Left renal pelvis (tissue), 4 donors: ENCODE measurements at places on chromosomes 5 and 9.

- DNase-seq = no peak
These were observed 366.8 kb upstream of the SGCD start for GRCh38 chr5:155960177-155960576.

- DNase-seq = no peak
These were observed 7.7 kb downstream of the ENTPD8 start for GRCh38 chr9:137433349-137433915.

DNA sequence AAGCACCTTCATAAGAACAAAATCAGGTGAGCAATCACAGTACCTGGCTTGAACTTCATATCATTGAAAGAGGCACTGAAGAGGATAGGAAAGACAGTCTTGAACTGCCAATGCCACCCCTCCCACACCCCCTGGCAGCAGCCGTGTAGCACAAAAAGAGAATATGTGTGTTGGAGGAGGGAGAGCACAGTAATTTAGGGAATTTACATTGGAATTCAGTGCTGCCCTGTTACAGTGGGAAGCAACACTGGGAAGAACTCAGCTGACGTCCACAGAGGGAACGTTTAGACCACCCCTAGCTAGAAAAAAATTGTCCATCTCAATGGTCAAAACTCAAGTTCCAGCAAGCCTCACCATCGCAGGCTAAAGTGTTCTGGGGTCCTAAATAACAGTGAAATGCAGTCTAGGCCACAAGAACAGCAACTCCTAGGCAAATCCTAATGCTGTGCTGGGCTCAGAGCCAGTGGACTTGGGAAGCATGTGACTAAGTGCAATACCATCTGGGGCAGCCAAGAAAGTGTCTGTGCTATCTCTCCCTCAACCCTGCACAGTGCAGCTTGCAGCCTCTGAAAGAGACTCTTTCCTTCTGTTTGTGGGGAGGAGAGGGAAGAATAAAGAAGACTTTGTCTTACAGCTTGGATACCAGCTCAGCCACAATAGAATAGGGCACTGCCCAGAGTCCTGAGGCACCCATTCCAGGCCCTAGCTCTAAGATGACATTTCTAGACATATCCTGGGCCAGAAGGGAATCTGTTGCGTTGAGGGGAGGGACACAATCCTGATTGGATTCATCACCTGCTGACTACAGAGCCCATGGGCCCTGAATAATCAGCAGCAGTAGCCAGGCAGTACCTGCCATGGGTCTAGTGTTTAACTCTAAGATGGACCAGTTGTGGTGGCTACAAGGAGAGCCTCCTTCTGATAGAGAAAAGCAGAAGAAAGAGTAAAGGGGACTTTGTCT is 62.1 kb upstream of the VLDLR start:
- peak; percentile 59 for DNase-seq

DNA sequence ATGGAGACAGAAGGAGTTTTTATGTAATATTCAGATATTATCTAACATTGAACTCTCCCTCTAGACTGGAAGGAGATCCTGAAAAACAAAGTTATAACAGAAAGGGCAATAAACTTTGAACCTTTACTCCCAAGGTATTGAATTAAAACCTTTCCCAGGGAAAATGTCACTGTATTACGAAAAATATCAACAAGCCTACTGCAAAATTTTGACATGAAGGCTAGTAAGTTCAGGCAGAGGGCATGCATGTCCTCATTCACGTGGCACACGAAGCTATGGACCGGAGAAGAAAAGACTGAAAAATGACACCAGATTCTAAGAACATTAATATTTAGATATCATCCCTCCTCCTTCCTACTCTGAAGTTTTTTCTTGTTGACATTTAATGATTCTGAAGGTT is 638.8 kb downstream of the LRRC70 start:
- no peak for DNase-seq

DNA sequence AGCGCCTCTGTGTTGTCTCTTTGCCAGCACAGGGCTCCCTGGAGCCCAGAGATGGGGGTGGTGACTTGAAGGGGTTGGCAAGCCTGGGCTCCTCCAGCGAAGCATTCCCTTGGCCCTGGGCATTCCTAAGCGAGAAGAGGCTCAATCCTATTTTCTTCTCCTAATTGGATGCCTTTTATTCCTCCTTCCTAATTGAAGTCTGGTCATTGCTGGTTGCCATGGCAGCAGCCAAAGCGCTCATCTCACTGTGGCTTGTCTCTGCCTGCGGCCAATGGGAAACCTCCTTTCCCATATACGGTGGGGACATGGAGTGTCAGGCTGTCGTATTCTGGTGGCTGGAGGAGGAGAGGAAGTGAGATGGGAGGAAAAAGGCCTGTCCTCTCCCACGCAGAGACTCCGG is 52.3 kb upstream of the RARS1 start:
- DNase-seq = peak; percentile 16

- DNase-seq = peak; percentile 17
These were observed 149.8 kb upstream of the PPP1R26 start for GRCh38 chr9:135329571-135330306.

DNA sequence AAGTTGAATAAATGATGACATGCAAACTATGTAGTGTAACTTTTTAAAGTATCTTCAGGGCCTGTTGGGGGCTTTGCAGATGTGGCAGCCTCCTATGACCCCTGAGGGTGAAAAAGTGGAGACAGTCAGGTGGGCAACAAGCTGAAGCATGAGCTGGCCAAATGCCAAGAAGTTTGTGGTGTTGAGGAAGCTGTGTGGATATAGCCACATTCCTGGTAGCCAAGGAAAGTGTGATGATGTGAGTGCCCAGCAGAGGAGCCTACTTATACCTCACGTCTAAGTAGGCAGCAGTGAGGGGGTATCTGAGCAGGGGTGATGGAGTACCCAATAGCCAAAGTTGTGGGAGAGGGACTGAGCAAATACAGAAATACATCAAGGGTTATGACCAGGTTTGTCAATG is 621.2 kb upstream of the CDH6 start:
- no peak for DNase-seq

GRCh38 chr9:123724211-123724796 is 205.6 kb downstream of the DENND1A start:
- DNase-seq = no peak

GRCh38 chr5:98749046-98749445 is 24.4 kb upstream of the RGMB start:
- DNase-seq = no peak

DNA sequence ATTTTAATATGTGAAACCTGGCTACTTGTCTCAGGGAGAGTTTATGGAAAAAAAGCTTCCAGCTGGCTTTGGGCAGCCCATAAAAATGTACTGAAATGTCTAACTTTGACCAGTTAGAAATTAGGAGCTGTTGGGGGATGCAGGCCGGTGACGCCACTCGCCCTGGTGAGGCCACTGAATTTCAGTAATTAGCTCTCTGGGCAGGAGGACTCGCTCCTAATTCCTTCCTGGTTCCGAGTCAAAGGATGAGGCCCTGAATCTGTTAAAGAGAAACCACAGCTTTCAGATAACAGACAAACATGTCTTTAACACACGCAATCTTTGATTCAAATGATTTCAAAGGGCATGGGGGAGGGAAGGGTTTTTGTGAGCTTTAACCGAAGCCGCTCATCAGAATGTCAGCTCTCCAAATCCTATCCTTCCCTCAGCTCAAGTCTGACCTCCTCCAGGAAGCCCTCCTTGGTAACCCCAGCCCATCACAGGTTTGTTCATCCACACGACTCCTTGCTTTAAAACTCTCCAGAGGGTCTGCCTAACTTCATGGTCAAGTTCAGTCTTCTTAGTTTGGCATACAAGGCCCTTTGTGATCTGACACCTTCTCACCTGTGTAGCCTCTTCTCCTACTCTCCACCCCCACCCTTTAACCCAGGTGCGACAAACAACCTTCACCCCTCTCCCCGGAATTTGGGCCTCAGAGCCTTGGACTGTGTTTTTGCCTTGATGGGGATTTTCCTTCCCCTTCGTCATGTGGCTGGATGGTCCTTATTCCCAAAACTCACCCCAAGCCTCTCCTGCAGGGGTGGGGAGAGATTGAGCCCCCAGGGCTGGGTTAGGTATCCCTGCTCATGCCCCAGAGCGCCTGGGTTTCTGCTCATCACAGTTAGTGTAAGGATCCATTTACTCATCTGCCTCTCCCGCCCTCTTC is 13.6 kb upstream of the PHF19 start:
- DNase-seq = no peak

- no peak for DNase-seq
These were observed 56.2 kb downstream of the ANGPTL2 start for GRCh38 chr9:127066060-127066850.

- no peak for DNase-seq
These were observed 30.8 kb upstream of the ENHO start for GRCh38 chr9:34553511-34554021.

- DNase-seq = no peak
These were observed 40.3 kb downstream of the SERINC5 start for GRCh38 chr5:80215523-80215922.

DNA sequence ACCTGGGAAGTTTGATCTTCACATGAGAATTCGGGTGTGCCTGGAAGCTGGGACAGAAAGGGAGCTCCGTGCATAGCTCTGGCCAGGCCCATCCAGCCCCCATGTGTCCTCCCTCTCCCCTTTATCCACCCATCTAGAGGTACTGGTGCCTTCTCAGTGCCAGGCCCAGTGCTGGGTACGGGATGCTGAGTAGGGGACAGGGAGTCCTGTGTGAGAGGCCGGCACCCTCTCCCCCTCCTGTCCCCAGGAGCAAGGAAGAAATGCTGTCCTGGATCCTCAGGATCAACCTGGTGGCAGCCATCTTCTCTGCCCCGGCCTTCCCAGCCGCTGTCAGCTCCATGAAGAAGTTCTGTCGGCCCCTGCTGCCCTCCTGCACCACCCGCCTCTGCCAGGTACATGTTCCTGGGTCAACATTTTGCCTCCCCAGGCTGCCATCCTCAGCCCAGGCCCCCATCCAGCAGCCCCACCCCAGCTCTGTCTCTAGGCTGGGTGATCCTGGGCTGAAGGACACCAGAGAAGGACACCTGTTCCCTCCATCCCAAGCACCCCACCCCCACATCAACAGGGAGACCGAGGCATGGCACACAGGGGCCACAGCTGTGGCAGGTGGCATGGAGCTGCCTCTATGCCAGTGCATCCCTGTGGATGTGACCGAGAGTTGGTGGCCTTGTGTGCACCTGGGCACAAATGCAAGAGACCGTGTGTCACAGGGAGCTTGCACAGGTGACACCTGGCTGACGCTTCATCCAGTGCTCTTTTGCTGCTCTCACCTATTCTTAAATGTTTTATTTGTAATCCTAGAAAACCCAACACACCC is 43.0 kb downstream of the PSD2 start:
- no peak for DNase-seq

- no peak for DNase-seq
These were observed 23.6 kb upstream of the CDK5RAP2 start for GRCh38 chr9:120603591-120603990.

- no peak for DNase-seq
These were observed 19.7 kb upstream of the ASTN2 start for GRCh38 chr9:117434566-117434965.

GRCh38 chr5:76547891-76548524 is 75.2 kb downstream of the F2RL2 start:
- no peak for DNase-seq

- DNase-seq = peak; percentile 37
These were observed 199.8 kb upstream of the MAP3K1 start for GRCh38 chr5:56615361-56616153.

DNA sequence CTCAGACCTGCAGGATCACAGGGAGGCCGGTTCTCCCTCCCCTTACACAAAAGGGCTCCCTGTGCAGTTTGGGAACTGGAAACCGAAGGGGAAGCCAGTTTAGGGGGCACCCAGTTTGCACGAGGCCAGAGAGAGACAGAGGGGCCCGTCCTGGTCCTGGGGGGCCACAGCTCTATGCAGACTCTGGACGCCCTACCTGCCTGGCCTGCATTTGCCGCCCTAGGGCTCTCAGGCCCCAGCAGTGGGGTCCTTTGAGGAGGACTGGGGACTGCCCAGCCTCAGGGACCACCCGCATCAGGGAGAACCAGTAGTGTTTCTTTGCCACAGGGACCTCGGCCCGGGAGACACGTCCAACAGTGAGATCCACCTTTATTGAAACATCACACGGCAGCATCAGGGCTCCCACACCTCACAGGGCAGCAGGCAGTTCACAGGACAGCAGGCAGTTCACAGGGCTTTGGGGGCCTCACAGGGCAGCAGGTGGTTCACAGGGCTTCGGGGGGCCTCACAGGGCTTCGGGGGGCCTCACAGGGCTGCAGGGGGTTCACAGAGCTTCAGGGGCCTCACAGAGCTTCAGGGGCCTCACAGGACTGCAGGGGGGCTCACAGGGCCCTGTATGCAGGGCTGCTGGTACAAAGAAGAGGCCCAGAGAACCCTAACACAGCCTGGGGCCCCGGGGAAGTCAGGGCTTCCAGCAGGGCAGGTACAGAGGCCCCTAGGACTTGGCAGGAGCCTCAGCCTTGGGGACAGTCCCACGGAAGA is 648 bp upstream of the NSMF start:
- DNase-seq = no peak

GRCh38 chr5:14475045-14475444 is 106.5 kb upstream of the OTULINL start:
- no peak for DNase-seq
